Umbilical cord (tissue), 2 donors: ENCODE measurements at places on chromosomes 7 and 10.

DNA sequence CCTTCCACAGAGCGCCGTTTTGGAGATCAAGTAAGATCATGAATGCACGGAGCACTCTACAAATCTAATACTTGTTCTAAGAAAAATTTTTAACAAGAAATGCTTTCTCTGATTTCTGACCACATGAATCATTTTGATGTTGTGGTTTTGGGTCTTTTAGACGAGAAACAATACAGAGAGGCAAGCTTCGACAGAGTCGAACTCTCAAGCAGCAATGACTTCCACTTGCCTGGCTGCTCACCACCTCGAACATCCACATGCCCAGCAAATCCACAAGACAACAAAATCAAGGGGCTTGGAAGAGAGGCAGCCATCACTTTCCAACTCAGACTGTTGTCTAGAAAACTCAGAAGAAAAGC is 69.4 kb upstream of the GSDME start:
- DNase-seq = no peak

GRCh38 chr10:26805567-26806245 is 55.1 kb downstream of the ABI1 start:
- DNase-seq = peak; percentile 35

DNA sequence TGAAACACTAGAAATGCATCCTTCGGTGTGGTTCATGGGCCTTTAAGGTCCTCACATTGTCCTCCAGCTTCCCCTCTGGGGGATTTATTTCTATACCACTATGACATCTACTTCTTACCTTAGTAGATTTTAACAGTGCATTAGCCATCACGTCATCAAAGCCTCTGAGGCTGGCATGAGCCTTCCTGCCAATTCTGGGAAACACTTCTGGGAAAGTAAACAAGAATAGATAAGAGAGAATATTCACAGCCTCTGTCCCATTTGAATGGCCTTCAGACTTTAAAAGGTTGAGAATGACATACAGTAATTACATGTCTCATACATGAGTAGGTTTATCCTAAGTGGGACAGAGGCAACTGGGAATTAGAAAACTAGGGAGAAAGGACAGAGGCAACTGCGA is 89.7 kb downstream of the AMPH start:
- DNase-seq = no peak

DNA sequence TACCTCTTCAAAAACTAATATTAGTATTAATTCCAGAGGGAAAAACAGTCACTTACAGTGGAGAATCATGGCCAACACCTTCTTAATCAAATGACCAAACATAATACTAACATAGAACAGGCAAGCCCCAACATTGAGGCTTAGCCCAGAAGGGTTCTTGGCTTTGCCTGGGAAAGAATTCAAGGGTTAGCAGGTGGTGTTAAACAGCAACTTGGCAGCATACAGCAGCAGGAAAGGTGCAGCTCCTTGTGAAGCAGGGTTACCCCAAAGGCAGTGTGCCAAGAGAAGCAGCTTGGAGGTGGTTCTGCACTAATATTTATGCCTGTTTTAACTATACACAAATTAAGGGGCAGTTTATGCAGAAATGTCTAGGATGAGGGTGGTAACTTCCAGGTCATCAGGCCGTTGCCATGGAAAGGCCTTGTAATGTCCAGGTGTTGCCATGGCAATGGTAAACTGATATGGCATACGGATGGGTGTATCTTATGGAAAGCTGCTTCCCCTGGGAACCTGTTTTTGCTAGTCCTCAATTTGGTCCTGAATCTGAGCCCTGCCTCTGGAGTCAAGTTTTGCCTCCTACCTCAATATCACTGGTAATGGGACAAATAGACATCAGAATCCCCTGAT is 27.2 kb upstream of the BEND7 start:
- no peak for DNase-seq

- no peak for DNase-seq
Measured at GRCh38 chr10:104113376-104113956, 8.5 kb upstream of the SFR1 start.

DNA sequence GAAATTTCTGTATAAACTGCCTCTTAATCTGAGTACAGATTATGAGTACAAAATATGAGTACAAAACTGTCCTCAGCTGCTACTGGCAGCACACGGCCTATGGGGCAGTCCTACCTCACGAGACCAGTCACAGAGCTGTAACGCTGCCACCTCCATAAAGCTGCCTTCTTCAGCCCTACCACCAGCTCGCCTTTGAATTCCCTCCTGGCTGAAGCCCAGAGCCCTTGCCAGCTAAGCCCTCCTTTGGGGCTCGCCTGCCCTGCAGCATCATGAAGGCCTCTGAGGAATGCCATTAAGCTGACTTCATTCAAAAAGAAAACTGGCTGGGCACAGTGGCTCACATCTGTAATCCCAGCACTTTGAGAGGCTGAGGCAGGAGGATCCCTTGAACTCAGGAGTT is 180.0 kb upstream of the SH2B2 start:
- peak; percentile 36 for DNase-seq

- no peak for DNase-seq
Measured at GRCh38 chr10:86260564-86260963, 106.0 kb downstream of the GRID1 start.

GRCh38 chr7:128056901-128057300 is 25.7 kb upstream of the LRRC4 start:
- DNase-seq = peak; percentile 69

DNA sequence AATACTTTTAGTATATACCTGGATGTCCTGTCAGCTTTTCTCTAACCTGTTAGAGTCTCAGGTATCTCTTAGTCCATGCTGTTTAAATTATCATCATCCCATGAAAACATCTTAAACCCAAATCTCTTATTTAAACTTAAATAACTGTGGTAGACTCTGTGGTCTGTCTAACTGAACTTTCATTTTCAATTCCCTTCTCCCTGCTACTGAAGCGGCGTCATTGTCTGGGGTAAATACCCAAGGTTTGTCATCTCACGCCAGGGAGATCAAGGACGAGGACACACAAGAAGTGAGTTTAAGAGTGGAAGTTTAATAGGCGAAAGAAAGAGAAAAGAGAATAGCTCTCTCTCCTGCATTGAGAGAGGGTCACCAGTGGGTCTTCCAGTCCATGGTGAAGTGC is 804.4 kb upstream of the CELF2 start:
- no peak for DNase-seq

DNA sequence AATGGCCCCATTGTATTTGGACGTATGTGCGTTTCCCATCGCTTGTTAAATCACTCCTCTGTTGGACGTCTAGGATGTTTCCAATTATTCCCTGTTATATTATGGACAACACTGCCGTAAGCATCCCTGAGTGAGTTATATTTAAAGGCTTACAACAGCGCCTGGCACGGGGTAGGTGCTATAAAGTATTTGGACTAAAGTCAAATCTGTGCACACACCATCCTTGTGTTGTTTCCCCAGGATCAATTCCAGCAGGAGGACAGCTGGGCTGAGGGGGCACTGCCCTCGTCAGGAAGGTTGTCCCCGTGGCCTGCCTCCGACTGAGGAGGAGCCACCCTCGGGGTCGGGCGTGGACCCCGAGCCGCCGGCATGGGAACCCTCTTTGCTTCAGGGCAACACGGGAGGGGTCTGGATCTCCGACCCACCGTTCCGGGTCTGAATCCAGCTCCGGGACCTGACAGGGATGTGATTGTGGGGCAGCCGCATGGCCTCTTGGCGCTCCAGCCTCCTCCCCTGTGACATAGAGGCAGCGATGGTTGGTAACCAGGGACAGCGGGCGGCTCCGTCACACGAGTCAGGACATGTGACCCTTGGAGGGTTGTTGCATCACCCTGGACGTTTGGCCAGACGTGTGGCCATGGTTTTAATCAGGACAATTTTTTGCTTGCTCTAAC is 1.5 kb upstream of the JAKMIP3 start:
- no peak for DNase-seq

- peak; percentile 31 for DNase-seq
Measured at GRCh38 chr7:158016180-158017097, 571.2 kb downstream of the PTPRN2 start.

DNA sequence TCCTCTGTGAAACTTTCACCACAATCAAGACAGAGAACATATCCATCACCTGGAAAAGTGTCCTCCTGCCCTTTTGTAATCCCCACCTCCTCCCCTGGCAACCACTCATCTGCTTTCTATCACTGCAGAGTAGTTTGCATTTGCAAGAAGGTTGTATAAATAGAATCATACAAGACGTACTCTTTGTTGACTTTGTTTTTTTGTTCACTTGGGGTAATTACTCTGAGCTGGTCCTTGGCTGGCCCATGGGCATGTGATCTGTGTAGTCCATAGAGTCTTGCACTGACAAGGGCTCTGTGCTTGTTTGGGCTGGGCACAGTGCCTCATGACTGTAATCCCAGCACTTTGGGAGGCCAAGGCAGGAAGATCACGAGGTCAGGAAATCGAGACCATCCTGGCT is 7.8 kb upstream of the HACD1 start:
- DNase-seq = no peak

- no peak for DNase-seq
Measured at GRCh38 chr10:95789902-95790301, 33.9 kb downstream of the ENTPD1 start.

DNA sequence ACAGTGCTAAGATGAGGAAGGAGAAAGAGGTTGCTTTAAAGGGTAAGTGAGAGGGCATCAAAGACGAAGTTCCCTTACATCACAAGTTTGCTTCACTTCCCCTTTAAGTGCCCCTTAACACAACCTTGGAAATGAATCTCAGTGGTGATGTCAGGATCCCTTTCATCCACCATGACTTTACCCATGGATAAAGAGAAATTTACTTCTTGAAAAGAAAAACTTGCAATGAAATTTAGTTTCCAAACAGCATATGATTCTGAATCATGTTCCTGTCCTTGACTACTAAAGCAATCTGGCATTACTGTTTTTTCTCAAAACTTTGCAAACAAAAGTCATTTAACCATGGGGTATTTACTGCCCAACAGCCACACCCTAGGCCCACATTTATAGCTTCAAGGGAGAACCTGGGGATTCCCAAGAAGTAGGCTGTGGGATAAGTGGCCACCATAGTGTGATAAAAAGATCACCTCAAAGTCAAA is 135.9 kb downstream of the ITGB8 start:
- peak; percentile 73 for DNase-seq

- DNase-seq = peak; percentile 57
Measured at GRCh38 chr7:38222481-38223096, 44.5 kb downstream of the STARD3NL start.

DNA sequence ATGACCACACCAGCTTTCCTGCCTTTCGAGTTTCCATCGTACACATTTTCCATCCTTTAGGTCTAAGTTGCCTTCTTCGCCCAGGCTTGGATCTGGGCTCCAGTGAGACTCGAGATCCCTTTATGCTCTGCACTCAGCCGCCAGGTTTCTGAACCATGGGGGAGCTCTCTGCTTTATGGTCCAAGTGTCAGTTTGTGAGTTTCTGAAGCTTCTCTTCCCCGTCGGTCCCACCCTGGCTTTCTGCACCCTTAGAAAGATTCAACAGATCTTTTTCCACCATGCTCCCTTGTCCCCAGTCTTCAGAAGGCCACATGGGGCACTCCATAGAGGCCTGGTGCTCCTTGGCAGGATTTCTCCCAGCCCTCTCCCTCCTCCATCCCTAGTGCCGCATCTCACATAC is 402.0 kb downstream of the PTPRN2 start:
- no peak for DNase-seq
